NCI-H1694 treated with DMSO at 0.1 percent for 48 hours (cell line): ENCODE measurements at places on chromosomes 4 and X.

- no peak for DNase-seq
Observed at GRCh38 chrX:46404774-46405173, 140.4 kb downstream of the ZNF674 start.

DNA sequence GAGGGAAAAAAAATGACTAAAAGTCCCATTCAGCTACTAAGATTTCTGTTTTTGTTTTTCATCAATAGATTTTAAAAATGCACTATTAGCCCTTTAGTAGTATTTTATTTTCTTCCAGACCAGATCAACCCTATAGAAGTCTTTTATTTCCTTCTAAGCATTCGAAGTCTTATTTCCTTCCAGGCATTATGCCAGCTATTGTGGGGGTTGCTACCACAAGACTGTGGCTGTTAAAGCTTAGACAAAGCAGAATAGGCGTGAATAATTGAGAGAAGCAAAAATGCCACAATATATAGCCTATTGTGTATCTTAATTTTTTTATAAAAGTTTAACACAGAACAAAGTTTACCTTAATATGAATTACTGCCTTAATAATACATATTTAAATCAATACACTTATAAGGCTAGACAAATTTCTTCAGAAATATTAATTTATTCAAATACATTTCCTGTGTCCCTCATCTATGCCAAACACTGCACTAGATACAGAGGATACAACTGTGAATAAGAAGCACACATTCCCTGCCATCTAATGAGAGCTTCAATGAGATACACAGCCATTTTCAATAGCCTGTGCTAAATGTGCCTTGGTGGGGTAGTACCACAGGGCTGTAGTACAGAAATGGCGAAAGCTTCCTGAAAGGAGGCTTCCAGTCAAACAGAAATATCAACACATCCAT lies 33.1 kb downstream of the SLC10A7 start:
- no peak for DNase-seq

- no peak for DNase-seq
Observed at GRCh38 chr4:28369499-28369898, 1508.9 kb downstream of the STIM2 start.

DNA sequence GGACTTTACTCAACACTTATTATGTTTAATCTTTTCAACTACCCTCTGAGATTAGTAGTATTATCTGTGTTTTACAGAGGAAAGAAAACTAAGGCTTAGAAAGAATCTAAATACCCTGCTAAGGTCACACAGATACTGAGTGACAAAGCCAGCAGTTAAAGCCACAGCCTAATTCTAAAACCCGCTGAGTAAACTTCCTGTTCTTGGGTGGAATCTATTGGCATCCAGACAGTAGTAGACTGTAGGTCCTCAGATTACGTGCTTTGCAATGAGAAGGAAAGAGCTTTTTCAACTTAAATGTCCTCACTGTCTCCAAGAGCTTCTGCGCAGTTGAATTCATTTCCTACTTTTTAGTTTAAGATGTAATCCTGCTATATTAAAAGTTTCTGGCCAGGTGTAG lies 126.0 kb downstream of the TENM3 start:
- no peak for DNase-seq

DNA sequence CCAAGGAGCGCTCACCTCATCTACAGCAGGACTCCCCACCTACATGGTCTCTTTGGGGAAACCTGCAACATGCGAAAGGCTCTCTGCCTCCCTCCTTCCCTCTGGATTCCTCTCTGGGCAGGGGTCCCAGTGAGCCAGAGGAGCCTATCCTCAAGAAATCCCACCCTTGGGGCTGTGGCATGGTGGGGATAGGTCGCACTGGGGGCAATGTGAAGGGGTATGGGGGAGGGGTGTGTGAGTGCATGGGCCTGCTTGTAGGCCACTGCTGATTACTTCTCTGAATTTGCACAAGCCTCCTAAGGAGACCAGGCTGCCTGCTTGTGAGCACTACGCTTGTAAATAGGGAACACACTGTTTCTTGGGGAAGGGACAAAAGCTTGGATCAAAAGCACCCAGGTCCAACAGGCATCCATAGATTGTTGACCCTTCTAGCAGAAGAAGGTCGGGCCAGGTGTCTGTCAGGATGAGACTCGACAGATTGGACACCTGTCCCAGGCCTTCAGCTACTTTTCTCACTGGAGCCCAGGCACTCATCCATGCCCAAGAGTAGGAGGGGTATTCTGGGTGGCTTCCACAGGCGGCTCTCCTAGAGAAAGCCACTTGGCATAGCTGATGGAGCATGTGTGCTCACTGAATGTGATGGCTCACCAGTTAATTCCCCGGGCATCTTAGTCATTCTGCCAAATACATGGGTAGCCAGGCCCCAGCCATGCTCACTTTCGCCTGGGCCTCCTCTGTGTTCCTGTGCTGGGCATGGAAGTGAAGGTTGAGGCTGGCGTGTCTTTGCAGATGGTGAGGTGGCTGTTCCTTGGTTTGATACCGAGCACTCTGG lies 75.0 kb downstream of the NBDY start:
- DNase-seq: no peak

DNA sequence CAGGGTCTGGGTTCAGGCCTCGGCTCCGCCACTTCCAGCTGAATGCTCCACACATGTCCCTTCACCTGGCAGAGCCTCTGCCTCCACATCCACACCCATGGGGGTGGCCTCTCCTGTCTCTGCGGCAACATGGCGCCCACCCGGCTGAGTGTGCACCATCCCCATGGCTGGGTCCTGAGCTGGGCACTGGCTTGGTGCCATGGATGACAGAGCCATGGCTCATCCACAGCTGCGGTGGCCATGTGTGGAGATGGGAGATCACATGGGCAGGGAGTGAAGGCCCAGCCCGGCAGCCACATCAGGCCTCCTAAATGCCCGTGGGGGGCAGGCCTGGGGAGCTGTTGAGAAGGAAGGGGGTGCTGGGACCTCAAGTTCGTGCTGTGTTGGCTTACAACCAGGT lies 213.7 kb downstream of the AFAP1 start:
- no peak for DNase-seq

GRCh38 chr4:11138964-11139363 lies 289.7 kb downstream of the HS3ST1 start:
- DNase-seq: no peak

- DNase-seq: no peak
Observed at GRCh38 chr4:160142579-160142978, 1039.7 kb downstream of the RAPGEF2 start.

DNA sequence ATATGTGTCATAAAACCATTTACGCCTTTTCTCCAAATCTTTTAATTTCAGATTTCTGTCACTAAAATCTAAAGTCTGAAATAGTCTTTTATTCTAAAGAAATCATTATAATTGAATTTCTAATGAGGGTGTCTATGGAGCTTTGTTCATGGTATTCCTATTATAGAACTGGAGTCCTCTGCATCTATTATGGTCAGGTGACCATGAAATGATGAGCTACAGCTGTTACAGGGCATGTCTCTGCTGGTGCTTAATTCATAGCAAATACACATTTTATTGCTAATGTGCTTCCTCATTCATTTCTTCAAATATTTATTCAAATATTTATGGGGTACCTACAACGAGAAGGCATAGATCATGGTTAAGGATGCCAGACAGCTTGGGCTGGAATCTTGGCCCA lies 126.1 kb downstream of the NAA11 start:
- DNase-seq: peak; percentile 80

GRCh38 chr4:37095925-37096324 lies 148.6 kb upstream of the NWD2 start:
- no peak for DNase-seq

DNA sequence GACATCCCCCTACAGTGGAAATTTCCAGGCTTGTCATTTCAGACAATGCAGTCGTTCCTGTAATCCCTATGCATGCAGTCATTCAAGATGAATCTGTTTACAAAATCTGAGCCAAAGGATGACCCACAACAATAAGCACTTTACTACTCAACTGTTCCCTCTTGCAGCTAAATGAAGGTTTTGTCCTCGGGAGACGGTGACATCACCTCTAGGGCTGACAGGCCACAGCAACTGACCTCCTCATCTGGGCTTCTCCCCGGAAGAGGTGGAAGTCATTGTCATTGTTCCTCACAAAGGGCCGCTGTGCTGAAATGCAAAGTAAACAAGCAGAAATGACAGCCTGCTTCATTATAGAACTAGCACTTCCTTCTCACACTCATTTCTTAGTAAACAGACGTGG lies 29.2 kb downstream of the CLRN2 start:
- no peak for DNase-seq

DNA sequence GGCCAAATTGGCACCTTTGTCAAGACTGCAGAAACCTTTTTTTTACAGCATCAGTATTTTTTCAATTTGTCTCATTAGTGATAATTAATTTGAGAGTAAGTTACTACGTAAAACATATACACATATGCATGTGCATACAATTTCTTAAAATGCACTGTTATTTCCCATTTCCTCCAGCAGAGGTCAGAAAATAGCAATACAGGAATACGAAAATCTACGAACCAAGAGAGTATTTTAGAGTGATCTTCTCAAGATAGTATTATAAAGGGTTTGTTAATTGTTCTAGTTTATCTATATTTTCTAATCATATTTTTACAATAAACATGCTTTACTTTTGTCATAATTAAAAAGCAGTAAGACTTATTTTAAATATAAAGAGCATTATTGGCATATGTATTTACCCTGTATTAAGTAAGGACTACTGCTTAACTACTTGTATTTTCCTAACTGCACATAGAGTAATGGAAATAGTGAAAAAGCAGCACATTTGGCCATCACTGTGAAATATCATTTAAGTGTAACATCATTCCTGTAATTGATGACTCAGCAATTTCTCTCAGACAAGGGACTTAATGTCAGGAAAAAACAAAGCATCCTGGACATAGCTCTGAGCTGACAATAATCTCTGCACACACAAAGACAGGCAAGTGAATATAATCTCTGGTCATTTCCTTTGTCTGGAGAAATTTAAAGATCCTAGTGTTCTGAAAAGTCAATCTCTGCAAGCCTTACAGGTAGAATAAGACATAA lies 45.6 kb downstream of the MAOB start:
- no peak for DNase-seq

GRCh38 chr4:140871368-140871767 lies 115.2 kb upstream of the TBC1D9 start:
- DNase-seq: no peak

GRCh38 chrX:151985955-151986354 lies 11.5 kb upstream of the GABRE start:
- DNase-seq: no peak

DNA sequence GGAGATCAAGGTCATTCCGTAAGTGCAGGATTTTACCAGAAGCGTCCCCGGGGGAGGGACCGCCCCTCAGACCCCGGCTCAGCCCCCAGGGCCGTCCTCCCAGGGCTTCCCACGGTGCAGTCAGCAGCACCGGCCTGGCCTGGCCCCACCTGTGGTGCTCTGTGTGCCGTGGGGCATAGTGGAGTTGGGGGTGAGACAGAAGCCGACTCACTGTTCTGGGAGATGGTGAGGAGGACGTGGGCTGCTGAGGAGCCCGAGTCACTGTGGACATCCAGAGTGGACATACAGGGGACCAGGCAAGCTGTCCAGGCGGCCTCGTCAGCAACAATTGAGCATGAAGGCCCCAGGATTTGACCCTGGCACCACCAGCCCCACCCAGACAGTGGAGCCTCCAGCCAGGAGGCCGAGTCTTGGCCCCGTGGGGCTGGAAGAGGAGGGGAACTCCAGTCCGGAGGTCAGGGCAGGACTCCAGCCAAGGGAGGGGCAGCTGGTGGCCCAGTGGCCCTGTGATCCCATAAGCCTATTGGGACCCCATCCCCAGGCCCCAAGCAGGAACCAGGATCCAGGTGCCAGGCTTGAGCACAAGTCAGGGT lies 19.1 kb downstream of the ATP5ME start:
- no peak for DNase-seq

DNA sequence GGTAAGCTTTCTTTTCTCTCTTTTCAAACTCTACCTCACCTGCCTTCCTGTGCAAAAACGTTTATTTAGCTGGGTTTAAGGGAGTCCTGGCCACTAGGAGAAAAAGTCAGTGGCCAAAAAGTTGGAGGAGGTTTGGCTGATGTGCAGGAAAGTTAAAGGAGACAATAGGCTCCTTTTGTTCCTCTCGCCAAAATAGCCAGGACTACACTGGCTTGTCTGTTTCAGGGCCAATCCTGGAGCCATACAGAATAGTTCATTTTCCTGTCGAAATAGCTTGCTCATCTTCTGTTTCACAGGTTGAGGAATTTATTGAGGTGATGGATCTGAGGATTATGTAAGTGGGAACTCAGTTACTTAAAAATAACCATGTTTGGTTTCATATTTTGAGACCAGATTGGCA lies 423 bp downstream of the HEPH start:
- no peak for DNase-seq

DNA sequence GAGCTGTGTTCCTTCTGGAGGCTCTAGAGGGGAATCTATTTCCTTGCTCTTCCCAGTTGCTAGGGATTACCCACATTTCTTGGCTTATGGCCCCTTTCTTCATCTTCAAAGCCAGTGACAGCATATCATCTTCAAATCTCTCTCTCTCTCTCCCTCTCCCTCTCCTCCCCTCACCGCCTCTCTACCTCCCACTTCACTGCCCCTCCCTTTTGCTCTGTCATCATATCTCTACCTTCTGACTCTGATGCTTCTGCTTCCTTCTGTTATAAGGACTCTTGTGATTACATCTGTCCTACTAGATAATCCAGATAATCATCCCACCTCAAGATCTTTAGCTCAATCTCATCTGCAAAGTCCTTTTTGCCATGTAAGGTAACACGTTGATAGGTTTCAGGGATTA lies 93.1 kb upstream of the TEX13D start:
- no peak for DNase-seq

DNA sequence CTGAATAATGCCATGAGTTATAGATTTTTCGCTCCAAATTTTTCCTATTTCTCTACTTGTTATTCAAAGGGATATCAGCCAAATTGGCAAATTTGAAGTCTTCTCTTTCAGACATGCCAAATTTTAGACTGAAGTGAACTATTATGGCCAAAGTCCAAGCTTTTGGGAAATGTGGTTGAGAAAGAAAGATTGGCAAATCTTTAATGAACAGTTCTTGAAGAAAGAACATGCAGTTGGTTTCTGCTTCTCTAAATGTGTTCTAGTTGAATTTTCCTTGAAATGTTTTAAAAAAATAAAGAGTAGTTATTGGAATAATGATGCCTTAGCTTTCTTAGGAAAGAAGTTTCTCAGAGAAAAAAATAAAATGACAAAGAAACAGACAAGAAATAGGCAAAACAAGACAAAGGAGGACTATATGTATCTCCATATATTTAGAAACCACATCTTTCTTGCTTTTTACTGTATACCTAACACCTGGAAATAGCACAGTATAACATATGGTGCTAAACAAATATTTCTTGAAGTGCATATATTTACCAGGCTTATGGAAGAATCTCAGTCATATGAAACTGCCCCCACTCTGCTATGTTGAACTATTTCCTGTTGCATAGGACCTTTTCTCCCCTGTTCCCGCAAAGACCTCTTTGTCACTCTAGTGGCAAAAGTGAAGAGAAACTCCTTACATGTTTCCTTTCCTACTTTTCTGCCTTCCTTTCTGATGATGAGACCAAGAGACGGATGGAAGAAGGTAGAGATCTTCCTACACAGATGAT lies 250.0 kb downstream of the ARHGAP24 start:
- no peak for DNase-seq

GRCh38 chr4:100695871-100696270 lies 178.0 kb upstream of the EMCN start:
- DNase-seq: no peak
